AG09319 (cell line): ENCODE measurements at places on chromosomes 3 and 15.

DNA sequence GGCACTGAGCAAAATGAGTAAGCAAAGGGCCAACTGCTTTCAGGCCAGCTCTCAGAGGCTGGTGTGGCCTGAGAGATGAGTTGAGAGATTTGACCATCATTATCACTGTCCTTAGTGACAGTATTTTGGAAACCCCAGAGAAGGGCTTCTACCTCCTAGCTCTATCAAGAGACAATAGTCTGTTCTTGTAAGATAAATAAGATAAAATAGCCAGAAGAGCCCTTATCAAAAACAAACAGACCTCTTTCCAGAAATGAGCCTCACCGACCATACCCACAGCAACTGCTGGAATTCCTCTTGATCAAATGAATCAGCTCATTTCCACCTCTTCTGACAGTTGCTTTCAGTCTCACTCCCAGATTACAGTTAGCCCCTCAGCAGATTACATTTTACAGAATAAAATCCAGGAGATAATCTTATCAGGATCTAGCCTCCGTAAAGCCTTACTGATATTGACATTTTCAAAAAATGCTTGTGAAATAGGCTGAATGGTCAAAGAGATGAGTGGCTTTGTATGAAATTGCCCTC lies 4.5 kb downstream of the HDC start:
- DNase-seq: no peak

DNA sequence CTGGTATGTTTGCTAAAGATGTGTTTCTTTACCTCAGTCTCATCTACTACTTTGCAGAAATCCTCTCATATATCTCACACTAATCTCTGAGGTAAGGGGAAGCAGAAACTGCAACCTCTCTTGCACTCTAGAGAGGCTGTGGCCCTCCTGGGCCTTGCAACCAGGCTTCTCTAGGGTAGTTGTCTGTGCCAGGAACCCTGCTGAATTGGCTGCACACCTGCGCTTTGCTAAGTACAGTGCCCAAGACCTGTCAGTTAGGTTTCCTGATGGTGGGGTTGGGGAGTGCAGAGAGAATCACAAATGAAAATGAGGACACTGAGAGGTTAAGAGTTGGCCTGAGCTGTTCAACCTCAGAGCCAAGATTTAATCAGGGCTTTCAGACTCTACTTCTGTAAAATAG lies 117.2 kb upstream of the PLXNA1 start:
- DNase-seq: no peak

GRCh38 chr3:133169331-133170068 lies 131.3 kb downstream of the TMEM108 start:
- no peak for DNase-seq

GRCh38 chr3:80733522-80734176 lies 965.9 kb upstream of the ROBO1 start:
- DNase-seq: no peak

- DNase-seq: no peak
Measured at GRCh38 chr3:9399337-9399703, 1.9 kb downstream of the SETD5 start.
